NCI-H187 treated with DMSO at 0.1 percent for 48 hours (cell line): ENCODE measurements at places on chromosomes 3 and 15.

DNA sequence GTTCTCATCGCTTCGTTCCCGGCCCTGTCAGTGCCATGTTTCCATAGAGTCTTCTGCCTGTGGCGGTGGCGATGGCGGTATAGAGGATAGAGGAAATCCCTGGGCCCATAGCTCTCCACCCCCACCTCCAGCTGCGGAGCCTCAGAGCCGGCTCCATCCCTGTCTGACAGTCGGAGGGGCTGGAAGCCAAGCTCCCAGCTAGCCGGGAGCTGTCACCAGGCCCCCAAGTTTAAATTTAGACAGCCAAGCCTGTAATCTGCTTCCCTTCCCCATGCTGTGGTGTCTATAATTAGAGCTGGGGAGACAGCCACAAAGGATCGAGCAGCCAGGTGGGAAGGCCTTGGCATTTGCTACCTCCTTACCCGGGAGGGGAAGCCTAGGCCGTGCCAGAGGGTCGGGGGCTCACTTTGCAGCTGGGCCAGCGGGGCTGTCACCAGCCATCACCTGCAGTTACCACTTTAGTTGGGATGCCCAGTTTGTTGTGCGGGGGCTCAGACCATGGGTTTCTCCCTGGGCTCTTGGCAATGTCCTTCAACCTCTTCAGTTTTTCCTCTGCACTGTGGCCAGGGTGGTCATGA, 56.3 kb upstream of the SEC13 start:
- DNase-seq = no peak

DNA sequence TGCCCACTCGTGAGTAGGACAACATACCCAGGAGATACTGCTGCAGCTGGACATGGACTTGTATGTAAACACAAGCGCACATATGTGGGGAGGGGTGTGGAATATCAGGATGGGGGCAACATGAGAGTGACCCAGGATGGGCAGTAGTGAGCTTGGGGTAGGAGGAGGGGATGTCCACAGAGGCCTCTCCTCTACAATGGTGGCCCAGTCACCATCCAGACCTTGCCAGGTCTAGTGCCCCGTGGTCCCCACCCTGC, 266 bp upstream of the ZBTB47 start:
- no peak for DNase-seq

- DNase-seq = no peak
Observed at GRCh38 chr3:4512895-4513616, 19.9 kb downstream of the ITPR1 start.

- no peak for DNase-seq
Observed at GRCh38 chr3:123414973-123415775, 33.7 kb downstream of the ADCY5 start.

DNA sequence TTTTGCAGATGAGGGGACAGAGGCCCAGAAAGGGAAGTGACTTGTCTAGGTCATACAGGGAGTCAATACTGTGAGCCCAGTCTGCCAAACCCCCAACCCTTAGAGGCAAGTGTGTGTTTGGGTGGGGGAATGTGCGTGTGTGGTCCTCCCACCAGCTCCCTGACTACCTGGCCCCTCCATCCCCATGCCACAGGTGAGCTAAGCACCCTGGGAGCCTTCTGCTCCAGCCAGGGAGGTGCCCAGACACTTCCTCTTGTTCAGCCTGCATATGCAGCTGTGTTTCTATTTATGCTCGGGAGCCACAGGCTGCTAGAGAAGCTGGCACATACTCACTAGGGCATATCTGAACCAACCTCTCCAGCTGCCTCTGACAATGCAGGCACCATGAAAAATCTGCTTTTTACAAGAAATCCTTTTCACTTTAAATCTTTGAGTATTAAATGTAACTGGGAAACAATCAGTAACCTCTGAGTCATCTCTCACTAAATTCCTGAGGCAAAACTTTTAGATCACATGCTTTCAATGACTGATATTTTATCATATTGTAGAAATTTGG, 20.7 kb downstream of the TBC1D2B start:
- DNase-seq = no peak

DNA sequence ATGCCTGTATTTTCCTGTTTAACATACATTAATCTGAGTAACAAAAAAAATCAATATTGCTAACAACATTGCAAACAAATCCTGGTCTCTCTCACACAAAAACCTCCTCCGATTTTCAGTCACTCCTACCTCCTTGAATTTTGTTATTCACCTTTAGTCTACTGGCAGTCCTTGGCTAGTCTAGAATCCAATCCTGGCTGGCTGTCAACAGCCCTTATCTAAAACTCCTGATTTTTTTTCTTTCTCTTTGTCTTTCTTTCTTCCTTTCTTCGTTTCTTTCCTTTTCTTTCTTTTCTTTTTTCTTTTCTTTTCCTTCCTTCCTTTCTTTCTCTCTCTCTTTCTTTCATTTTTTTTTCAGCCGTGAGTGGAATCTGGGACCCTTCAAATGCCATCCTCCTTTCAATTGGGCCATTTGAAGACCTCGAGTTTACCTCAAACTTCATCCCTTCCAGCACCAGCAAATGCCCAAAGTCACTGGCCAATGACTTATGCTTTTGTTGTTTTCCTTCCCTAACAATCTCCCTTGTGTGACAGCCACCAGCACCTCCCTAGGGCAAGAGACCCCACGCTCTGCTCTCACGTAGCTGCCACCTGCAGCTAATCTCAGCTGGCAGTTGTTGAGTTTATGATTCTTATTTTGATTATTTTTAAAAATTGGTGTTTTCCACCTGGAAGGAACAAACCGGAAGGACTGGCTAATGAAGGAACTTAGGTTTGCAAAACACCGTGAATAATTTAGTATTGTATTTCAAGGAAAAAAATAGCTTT, 6.8 kb upstream of the ONECUT1 start:
- no peak for DNase-seq

- no peak for DNase-seq
Observed at GRCh38 chr3:45054196-45054857, 28.2 kb downstream of the CLEC3B start.

- no peak for DNase-seq
Observed at GRCh38 chr15:51243774-51244173, 94.6 kb downstream of the CYP19A1 start.

DNA sequence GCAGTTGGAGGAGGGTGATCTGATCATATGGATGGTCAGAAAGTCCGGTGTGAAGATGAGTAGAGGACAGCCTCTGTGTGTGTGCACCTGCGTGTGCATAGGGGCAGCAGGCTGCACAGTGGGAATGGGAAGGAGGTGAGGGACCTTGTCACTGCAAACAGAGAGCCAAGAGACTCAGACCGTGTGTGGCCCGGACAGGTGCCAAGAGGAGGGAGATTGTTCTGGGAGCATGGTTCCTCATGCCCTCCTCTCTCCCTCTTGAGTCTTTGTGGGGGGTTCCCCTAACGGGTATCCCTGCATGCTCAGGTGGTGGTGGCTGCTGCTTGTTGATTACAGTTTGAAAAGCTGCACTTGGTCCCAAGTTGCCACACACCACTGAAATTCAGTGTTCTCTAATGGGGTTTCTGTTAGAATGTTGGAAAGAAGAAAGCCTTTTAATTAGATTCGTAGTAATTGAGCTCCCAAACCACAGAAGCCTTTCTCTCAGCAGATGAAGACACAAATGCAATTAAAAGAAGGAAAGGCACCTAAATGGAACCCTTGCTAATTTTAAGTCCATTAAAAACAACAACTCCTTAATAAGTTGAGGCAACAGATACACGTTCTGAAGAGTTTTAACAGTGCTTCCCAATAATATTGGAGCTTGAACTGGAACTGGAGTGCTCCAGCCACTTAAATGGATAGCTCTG, 68.9 kb downstream of the CHRNA7 start:
- DNase-seq = no peak

DNA sequence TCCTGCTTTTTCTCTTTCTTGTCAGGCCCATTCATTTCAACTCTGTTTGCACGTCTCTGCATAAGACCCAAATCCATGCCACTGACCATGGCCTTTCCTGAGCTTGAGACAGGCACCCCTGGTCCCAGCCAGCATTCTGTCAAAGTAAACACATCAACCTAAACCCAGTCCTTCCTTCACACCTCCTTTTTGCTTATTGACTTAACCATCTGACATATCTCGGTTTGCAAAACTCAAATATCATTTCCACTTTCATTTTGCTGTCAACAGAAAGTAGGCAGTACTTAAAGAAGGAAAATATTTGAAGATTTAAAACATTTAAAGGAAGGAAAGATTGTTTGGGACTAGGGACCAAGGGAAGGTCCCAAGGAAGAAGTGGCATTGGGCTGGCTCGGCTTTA, 48.2 kb upstream of the KBTBD8 start:
- no peak for DNase-seq

GRCh38 chr15:52617026-52617425, 48.2 kb upstream of the ARPP19 start:
- DNase-seq = no peak

DNA sequence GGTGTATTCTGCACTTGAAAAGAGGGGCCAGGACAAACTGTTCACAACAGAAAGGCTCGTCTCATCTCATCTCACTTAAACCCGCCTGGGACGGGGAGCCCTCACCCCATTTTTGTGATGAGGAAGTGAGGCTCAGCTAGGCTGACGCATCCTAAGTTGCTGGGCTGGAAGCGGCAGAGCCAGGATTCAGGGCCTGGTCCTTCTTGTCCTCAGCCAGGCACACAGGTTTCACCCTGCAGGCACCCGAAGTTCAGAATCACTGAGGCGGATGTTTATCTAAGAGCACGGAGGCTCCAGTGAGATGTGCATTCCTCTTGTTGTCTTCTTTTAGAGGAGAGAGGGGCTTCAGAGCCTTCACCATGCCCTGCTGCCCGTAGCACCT, 51.1 kb upstream of the PLXNA1 start:
- DNase-seq = no peak

DNA sequence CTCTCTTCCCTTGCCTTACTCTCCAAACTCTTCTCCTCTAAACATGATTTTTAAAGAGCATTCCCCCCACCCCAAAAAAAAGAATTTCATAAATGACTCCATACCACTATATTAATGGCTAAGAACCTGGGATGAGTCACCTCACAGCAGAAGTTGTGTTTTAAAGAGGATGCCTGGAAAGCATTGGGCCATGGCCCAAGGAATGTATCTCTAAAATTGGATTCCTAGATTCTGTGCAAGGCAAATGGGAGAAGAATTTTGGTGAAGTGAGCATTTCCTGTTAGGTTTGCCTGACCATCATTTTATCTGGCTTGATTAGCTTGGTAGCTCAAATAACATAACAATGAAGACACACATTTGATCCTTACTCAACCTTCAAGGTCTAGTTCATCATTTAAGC, 251.4 kb downstream of the NR1D2 start:
- no peak for DNase-seq

DNA sequence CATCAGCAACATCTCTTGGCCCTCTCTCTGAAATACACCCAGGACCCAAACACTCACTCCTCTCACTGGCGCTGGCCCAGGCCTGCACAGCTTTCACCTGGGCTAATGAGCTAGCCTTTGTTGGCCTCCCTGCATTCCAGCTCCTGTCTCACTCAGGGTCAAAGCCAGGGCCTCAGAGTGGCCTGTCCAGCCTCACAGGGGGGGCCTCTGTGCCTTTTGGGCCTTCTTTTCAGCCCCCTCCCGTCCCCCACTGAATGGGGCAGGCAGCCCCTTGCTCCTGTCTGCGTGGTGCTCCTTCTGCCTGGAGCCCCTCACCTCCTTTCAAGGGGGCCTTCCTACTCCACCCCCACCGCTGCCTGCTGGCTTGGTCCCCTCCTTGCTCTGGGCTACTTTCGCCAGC, 59.0 kb upstream of the PRR23E start:
- DNase-seq = no peak

DNA sequence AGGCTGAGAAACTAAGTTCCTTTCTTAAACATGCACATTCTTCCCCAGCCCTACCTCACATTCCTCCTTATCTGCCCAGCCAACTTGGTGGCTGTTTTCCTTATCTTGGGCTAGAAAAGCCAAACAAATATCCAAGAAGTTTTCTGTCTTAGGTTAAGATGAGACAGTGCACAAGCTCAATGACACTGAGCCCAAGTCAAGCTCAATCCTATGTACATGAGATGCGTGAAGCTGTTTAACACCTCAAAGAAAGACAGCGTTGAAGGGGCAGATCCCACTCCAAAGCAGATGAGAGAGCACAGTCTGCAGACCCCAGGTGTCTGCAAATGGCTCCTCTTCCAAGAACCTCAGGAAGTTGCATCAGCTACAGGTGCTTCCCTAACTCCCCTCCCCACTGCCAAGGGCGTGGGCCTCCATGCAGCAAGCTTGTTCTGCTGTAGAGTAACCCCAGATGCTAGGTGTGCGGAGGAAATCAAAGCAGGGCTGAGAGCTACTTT, 16.6 kb downstream of the LRRC2 start:
- no peak for DNase-seq

DNA sequence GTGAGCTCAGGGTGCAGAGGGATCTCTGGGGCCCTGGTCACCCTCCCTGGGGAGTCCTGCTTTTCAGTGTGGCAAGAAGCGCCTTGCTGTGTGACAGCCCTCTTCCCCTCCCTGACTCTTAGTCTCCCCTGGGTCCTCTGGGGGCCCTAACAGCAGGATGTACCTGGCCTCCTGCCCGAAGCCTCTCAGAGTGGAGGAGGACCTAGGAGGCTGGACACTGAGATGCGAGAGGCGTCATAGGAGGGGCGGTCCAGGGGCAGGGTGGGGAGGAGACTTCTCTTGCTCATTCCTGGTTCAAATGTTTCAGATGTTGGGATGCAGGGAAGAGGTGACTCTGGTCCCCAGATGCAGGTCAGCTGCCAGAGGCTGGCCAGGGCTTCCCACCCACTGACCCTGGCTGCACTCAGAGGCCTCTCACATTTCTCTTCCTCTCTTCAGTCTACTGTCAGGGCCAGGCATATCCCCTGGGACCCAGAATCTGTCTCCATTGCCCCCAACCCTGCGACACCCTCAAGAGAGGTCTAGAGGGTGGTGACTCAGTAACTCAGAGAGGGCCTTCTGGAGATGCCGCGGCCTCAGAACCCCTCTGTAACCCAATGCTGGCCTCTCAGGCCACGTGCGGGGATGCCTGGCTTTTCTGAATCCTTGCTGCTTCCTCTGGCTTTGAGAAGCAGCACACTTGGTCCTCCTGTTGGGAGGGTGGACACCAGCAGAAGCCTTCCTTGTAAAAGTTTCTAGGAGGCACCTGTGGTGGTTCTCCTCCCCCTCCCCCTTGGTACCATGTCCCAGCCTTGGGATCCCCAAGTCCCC, 25.9 kb downstream of the SNX33 start:
- no peak for DNase-seq

DNA sequence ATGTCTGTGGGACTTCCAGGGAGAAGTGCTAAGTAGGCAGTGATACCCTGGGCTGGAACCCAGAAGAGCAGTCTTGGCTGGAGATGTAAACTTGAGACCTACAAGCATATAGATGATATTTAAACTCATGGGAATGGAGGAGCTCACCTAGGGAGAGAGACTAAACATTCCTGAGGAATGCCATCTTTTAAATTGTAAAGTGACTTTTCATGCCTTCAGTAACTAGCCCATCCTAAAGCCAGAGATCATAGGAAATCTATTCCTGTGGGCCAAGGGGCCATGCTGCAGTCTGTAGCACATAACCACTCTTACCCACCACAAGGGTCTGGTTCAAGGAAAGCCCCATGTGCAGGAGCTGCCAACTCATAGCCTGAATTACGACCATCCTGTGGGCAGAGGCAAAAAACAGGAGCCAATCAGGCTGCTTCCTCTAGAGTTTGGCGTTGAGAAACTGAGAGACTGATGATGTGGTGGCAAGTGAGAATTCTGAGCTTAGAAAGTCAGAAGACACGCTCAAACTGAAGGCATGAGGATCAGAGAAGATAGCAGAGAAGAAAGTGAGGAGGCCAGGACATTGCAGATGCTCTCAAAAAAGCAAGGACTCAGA, 37.5 kb downstream of the CTDSPL start:
- DNase-seq = no peak

GRCh38 chr3:169879845-169880575, 10.3 kb upstream of the LRRC31 start:
- no peak for DNase-seq

- DNase-seq = no peak
Observed at GRCh38 chr15:33104212-33104611, 90.3 kb downstream of the FMN1 start.

GRCh38 chr3:15630646-15631350, 29.3 kb downstream of the BTD start:
- no peak for DNase-seq
